Thoracic aorta (tissue), 2 donors: ENCODE measurements at places on chromosomes 7 and 10. TPM values are rescaled to one million over a fixed set of nuclear protein-coding genes. Genes with fewer than 3 reads are reported as not detected.

Gene COX15
- total RNA-seq, result 12.5 TPM

- no peak overlapping the region for H3K4me3 ChIP-seq
- H3K27me3 ChIP-seq, result no peaks in the 10 kb centered on the region
- no peak overlapping the region for H3K27ac ChIP-seq
- H3K36me3 ChIP-seq, result no peaks in the 10 kb centered on the region
- H3K4me1 ChIP-seq, result no peaks in the 10 kb centered on the region
Measured at GRCh38 chr10:113983552-113983951, 60.1 kb upstream of the ADRB1 start.

DNA sequence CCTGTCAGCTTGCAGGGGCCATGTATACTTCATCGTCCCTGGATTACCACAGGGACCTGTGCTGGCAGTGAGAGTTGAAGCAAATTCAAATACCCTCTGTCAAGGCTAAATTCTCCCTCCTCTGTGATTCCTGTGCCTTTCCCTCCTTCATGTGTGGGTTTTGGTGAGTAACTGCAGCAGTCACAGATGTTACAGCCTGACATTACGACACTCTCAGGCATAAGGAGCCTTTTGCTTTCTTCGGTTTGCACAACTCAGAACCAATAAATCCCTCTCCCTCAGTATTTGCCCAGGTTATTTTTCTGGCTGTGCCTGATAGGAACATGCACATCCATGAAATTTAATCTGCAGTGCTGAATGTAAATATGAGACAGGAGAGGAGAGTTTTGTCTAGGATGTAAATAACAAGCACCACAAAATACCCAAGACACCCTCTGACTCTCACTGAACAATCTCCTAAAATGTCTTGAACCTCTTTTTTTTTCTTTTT is 997.2 kb upstream of the GHITM start:
- no peak overlapping the region for H3K4me3 ChIP-seq
- H3K36me3 ChIP-seq, result no peaks in the 10 kb centered on the region
- no peak overlapping the region for H3K27ac ChIP-seq
- H3K27me3 ChIP-seq, result no peaks in the 10 kb centered on the region
- DNase-seq, result no peak
- H3K4me1 ChIP-seq, result no peaks in the 10 kb centered on the region

- no peaks in the 10 kb centered on the region for H3K36me3 ChIP-seq
- no peak overlapping the region for H3K27ac ChIP-seq
- H3K4me1 ChIP-seq, result no peaks in the 10 kb centered on the region
Measured at GRCh38 chr10:30431435-30431911, 2.5 kb upstream of the MAP3K8 start.

DNA sequence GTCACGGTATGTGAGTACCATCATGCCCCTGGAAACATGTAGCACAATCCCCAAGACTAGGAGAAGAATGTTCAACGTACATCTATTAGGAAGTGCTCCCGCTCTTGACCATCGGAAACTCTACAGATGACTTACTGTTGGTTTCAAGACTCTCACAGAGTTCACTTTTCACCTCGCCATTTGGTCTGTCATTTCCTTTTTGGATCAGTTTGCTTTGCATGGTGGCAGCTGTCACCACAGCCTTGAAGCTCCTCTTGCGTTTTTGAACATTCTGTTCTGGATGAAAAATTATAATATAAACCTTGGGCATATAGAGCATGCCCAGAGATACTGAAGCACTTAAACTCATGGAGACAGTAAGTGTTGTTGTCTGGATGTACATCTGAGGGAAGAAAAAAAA is 806.8 kb downstream of the GRM8 start:
- DNase-seq, result no peak
- H3K27me3 ChIP-seq, result no peaks in the 10 kb centered on the region
- H3K27ac ChIP-seq, result no peak overlapping the region
- H3K4me3 ChIP-seq, result no peak overlapping the region
- no peaks in the 10 kb centered on the region for H3K36me3 ChIP-seq
- no peaks in the 10 kb centered on the region for H3K4me1 ChIP-seq

GRCh38 chr10:80664071-80664680 is 126.5 kb downstream of the SH2D4B start:
- DNase-seq, result peak; percentile 5
- H3K27me3 ChIP-seq, result no peaks in the 10 kb centered on the region

DNA sequence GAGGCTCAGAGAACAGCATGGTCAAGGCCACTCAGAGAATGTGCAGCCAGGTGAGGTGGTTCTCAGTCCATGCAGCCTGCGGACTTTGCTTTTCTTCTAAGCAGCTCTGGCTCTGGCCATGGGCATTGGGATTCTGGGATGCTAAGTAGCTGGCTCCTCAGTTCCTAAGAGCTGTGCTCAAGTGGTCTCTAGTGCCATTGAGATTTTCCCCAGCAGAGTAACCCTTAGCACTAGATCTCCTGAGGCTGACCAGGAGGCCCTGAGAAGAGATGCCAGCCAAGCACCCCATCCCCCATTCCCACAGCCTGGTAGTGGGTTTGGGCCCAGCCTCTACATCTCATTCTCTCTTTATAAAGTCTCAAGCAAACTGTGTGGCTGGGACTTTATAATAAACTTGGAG is 77.1 kb downstream of the KCNMA1 start:
- H3K4me3 ChIP-seq, result no peak overlapping the region
- no peaks in the 10 kb centered on the region for H3K36me3 ChIP-seq
- H3K27ac ChIP-seq, result peak overlapping the region; percentile 29
- H3K4me1 ChIP-seq, result peaks cover 98% of the 10 kb centered on the region
- no peak for DNase-seq
